Suppressor macrophage treated with lipopolysaccharide for 1 hour (primary cell): ENCODE measurements at places on chromosomes 5 and 9.
A peak's percentile ranks its signal among the peaks of the same experiment; 100 is the strongest.

DNA sequence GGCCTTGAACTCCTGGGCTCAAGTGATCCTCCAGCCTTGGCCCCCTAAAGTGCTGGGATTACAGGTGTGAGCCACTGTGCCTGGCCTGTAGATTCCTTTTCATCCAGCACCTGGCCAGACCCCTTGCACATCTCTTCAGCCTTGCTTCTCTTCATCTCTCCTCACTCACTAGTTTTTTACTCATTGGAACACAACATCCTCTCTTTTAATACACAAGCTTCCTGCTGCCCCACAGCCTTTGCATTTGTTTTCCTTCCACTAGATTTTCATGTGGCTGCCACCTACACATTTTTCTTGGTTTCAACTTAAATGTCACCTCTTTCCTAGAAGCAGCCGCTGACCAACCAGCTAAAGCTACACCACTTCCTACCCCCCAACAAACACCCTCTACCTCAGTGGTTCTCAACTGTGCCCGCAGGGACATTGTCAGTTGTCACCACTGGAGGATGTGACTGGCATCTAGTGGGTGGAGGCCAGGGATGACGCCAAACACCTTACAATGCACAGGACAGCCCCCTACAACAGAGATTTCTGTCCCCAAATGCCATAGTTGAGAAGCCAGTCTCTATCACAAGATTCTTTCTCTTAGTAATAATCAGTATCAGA lies 33.7 kb downstream of the HAVCR1 start:
- DNase-seq: no peak

GRCh38 chr5:173872957-173873305 lies 15.2 kb upstream of the CPEB4 start:
- DNase-seq: no peak

GRCh38 chr5:158569534-158569933 lies 530.2 kb downstream of the EBF1 start:
- DNase-seq: no peak

DNA sequence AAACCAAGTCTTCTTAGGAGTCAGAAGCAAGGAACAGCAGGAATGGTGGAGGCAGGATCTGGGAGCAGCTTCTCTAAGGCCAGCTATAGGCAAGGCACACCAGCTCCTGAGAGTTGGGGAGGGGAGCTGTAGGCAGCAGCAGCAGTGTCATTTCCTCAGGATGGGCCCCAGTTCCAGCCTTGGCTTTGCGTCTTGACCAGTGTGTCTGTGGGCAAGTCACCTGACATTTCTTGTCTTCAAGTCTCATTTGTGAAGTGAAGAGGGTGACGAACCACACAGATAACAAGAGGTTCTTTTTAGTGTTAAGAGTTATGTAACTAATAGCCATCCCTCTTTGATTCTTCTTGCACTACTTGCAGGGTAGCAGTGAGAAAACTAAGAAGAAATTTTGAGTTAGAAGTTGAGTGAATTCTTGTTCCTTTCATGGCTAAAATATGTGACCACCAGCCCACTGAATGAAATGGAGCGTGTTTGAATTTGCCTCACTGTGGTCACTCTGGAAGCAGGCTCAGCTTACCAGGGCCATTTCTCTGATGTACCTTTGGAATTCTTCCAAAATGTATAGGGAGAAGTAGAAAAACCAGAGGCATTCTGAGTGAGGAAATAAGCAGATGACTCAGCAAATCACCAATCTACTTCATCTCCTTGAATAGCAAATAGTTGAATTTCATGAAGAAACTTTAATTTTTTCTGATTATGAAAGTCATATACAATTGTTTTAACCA lies 42.4 kb downstream of the RHOBTB3 start:
- peak; percentile 16 for DNase-seq

- DNase-seq: no peak
Measured at GRCh38 chr5:174305241-174305681, 259.8 kb downstream of the NSG2 start.

DNA sequence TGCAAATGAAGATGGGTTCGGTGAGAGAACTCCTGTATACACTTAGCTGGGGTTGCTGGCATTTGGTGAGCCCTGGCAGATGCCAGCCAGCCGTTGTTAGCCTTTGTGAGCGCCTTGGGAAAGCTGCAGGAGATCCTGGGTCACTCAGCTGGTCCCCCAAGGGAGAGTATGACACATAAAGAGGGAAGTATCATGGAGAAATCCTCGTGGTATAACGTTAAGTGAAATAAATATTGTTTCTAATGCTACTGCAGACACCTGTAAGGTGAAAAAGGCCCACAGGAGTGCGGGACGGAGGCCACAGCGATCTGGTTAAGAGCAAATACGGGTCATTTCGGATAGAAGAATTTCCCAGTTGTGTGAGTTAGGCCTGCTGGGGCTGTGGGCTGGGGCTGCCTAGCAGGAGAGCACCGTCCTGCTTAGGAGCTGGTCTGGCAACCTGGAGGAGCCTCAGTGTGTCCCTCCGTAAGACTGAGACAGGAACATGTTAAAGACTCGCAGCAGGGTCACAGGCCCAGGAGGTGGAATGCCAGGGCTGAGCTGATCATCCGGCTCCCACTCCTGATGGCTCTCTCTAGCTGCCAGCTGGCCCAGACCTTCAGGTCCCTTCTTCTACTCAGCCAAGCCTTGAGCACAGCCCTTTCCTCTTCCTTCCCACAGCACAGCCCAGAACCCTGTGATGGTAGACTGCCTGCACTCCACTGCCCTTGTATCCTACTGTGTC lies 4.9 kb downstream of the NKX2-5 start:
- no peak for DNase-seq

- DNase-seq: no peak
Measured at GRCh38 chr5:32501071-32502002, 56.8 kb upstream of the ZFR start.

GRCh38 chr5:124444147-124444775 lies 302.2 kb downstream of the ZNF608 start:
- DNase-seq: no peak

DNA sequence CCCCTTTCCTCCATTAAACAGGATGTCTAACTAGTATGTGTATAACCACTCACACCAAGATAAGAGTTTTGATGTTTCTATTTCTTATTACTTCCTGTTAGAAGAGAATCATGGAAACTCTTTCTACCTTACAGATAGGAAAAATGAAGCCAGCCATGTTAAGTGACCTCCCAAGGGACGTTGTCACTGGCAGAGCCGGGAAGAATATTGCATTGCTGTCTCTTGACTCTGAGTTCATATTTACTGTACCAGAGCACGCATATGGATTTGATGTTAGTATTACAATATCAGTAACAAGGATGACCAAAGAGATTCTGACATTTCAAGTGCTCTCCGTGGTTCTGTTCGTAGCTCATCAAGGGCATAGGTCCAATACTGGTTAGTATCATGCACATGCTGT lies 12.5 kb upstream of the C5orf63 start:
- DNase-seq: no peak

- no peak for DNase-seq
Measured at GRCh38 chr9:115972362-115972761, 181.2 kb upstream of the PAPPA start.

DNA sequence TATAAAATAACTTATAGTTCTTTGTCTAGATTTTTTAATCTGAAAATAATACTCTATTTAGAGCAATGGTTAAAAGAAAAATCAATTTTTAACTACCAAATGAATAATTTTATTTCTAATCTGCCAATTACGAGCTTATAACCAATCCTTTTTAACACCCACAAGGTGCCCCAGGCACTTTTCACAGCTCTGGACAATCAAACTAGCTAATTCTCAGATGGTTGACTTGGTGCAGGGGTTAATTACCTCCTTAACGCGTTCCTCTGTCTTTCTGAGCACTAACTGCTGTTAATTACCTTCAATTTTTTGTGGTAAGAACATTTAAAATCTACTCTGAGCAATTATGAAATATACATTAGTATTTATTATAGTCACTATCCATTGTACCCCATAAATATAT lies 109.6 kb upstream of the PJA2 start:
- no peak for DNase-seq

- DNase-seq: no peak
Measured at GRCh38 chr5:173794901-173795416, 93.2 kb upstream of the CPEB4 start.

DNA sequence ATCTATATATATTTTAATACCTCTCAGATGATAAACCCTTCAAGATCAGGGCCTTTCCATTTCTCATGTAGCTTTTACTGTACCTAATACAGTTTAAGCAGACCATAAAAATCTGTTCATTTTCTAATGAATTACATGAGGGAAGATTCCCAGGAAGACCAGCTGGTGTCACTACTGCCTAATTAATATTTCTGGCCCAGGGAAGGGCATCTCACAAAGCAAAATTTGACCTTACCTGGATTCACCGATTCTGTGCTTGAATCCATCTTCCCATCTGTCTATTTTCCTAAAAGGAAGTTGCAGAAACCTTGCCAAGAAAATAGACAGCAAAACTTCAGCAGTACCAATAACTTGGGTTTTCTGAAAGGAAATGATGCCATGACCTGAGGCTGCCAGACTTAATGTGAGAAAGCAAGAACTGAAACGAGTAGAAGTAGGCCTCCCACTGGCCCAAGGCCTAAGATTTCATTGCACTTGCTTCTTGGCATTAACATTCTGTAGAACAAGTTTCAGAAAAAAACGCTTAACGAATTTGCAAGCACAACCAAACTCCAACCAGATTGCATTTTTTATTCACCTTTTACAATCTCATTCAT lies 83.0 kb upstream of the GLIS3 start:
- peak; percentile 23 for DNase-seq

- no peak for DNase-seq
Measured at GRCh38 chr9:134476942-134477335, 150.7 kb downstream of the RXRA start.

- DNase-seq: no peak
Measured at GRCh38 chr5:93623153-93623552, 40.1 kb downstream of the NR2F1 start.

DNA sequence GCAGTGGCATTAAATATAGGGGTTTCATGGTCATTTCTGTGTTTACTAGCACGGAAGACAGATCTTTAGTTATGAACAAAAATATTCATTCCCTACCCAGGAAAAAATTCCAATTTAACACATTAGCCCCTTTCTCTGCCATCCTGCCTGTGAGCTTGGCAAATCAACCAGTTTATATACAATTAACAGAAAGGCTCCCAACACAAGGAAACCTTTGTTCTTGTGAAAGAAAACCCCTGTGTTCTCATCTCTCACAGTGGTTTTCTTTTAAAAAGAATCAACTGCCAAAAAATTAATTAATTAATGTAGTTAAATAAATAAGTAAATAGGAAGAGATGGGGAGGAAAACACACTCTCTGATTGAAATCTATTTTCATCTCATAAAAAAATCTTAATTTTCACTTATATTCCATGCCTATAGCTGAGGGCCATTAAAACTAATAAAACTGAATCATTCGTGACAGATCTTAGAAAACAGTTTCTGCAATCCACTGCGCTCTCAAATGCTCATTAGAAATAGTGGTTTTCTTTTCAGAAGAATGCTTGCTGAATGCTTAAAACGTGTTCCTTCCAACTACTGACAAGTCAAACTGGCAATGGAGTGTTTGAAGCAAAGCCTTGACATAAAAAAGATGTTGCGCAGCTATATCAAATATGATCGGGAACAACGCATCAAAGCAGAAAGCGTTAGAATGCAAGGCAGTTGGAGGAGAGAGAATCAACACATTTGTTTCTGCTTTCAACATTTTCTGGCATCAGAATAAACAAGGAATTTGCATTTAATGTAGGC lies 387.7 kb downstream of the TLR4 start:
- no peak for DNase-seq

DNA sequence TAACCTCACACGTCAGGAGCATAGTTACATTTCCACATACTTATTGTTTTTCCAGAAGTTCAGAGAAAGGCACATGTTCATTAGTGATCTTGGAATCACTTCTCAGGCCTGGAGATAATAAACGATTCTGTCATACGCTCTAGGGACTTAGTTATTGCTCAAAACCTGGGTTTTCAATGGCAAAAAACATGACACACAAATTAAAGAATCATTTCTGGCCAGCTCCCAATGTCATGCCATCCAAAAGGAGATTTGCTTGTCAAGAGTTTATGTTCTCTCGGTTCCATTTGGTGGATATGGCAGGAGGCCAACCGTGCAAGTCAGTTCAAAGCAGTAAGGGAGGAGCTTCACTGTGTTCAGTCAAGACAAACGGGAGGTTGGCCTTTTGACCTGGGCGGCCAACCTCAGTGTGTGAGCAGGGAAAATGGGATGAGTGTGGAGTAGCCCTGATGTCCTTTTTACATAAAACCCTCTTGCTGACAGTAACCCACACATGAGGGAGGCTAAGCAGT lies 123.4 kb downstream of the NXNL2 start:
- DNase-seq: no peak

- DNase-seq: no peak
Measured at GRCh38 chr5:157166214-157167213, at the start of gene GARIN3. TSS of gene GARIN3 (minus strand) at chr5:157166264. CDS start at chr5:157166168, 96 bp downstream.
